ENCODE measurements at places on chromosomes 13 and 19. TPM values are rescaled to one million over a fixed set of nuclear protein-coding genes. Genes with fewer than 3 reads are reported as not detected.

KL gene
- total RNA-seq, result 5.9 TPM

NKPD1 gene
- not detected for total RNA-seq

ANGPTL8 gene
- total RNA-seq, result not detected

ZNF429 gene
- 14.3 TPM for total RNA-seq
